ENCODE measurements at places on chromosomes 3 and 15.

- DNase-seq, result no peak
Observed at GRCh38 chr3:5645692-5646410, 458.3 kb downstream of the EDEM1 start.

- no peak for DNase-seq
Observed at GRCh38 chr15:83578691-83579090, 75.2 kb upstream of the ADAMTSL3 start.

GRCh38 chr3:152511904-152512303 is 243.2 kb downstream of the MBNL1 start:
- no peak for DNase-seq

DNA sequence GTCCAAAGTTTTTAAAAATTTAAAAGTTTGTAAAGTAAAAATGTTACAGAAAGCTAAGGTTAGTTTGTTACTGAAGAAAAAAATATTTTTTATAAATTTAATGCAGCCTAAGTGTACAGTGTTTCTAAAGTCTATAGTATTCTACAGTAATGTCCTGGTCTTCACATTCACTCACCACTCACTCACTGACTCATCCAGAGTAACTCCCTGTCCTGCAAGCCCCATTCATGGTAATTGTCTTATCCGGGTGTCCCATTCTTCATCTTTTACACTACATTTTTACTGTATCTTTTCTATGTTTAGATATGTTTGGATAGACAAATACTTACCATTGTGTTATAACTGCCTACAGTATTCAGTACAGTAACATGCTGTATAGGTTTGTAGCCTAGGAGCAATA is 36.7 kb upstream of the ATP10A start:
- no peak for DNase-seq

GRCh38 chr3:150020527-150020926 is 49.8 kb upstream of the PFN2 start:
- DNase-seq, result no peak

DNA sequence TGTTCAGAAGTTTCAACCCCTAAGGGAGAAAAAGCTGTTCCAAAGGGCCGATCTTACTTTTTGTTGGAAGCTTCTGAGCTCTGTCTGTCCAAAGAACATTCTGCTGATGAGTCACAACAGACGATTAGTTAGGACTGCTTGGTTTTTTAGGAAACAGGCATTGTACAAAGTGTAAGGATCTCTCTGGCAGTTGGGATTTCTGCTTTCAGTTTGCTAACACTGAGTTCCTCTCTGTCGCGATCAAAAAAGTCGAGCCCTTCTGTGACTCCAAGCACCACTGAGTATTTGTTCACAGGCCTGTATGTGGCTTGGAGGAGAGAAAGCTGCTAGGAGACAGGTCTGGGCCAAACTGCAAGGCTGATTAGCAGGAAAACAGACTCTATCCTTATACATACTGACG is 91.8 kb upstream of the PFN2 start:
- peak; percentile 53 for DNase-seq

DNA sequence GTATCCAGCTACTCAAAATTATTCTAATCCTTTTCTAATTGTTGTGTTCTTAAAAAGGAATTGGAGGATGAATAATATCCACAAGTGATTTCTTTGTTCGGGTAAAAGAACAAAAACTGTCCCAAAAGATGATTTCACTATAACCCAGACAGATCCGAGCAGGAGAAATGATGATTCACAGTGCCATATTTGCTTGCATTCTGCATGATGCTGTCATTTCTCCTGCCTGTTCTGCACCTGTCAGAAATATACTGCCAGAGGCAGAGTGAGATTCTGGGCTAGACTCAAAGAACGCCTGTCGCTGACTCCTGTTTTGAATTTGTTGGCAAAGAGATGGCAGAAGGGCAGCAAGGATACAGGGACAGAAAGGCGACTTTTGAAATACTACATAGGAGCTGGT is 34.7 kb upstream of the SLC24A5 start:
- no peak for DNase-seq

DNA sequence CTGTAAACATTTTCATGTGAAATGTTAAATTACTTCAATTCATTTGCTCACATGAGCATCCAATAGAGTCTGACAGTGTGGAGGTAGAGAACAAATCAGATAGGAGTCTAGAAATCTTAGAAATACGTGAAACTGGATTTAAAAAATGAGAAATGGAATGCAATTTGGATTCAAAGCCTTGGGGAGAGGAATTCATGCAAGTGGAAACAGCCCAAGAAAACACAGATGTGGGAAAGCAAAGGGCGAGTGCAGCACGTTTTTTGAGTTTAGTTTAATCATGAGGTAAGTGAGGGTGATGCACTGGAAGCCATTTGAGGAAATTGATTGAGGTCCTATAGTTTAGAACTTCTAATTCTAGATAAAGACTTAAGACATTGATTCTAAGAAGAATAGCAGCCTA is 434.7 kb downstream of the C3orf38 start:
- no peak for DNase-seq

- DNase-seq, result peak; percentile 81
Observed at GRCh38 chr15:99564221-99565048, 1.3 kb upstream of the MEF2A start.

- no peak for DNase-seq
Observed at GRCh38 chr15:100759698-100760356, 119.8 kb upstream of the ALDH1A3 start.

DNA sequence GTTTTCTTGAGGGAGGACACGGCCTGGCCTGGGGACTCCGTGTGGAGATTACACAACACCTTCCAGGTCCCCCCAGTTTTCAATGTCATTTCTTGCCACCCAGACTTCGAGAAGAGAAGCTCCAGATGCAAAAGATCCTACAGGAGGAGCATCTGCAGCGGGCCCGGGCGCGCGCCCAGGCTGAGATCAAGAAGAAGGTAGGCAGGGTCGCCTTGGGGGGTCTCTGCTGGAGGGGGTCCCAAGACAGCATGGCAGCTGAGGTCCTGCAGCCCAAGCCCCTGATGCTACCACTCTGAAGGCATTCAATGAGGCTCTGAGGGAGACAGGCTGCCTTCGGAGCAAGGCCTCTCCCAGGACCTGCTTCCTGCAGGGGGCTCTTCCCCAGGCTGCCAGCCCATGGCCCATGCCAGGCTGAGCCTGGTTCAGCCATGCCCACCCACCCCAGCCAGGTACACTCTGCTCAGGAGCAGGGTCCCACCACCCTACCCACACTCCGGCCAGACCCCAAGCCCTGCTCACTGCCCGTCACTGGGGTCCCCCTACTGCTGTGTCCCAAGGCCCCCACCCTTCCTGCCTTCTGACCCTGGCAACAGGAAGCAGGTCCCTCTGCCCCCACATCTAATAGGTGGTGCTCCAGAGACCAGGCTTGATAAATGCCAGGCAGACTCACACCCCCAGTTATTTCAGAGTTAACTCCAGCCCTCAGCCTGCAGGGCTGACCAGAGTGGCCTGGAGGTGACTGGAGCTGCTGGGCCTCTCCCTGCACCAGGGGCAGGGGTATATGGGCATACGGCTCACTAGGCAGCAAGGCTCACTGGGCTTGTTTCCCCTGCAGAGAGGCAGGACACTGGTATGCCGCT is 40.0 kb downstream of the ZXDC start:
- DNase-seq, result no peak

DNA sequence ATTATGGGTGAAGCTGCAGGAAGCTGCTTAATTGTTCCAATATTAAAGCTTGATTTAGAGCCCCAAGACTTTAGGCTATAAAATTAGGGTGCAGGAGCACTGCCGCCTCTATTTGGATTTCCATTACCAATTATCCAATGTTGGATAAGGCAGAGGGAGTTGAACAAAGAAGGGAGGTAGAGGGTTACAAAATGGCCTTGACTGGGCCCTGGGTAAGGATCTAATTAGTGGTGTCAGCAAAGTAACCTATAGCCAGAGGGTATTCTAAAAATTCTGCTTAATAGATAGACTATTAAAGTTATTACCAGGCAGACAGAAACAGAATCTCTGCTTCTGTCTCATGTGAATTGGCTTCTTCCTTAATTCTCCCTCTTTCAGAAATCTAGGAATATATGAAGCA is 50.3 kb upstream of the DPPA4 start:
- DNase-seq, result no peak

- peak; percentile 39 for DNase-seq
Observed at GRCh38 chr3:180594631-180595558, 7.1 kb upstream of the TTC14 start.

- peak; percentile 70 for DNase-seq
Observed at GRCh38 chr3:61627768-61628185, 66.4 kb downstream of the PTPRG start.

GRCh38 chr15:64193971-64194370 is 31.1 kb upstream of the PPIB start:
- DNase-seq, result no peak

DNA sequence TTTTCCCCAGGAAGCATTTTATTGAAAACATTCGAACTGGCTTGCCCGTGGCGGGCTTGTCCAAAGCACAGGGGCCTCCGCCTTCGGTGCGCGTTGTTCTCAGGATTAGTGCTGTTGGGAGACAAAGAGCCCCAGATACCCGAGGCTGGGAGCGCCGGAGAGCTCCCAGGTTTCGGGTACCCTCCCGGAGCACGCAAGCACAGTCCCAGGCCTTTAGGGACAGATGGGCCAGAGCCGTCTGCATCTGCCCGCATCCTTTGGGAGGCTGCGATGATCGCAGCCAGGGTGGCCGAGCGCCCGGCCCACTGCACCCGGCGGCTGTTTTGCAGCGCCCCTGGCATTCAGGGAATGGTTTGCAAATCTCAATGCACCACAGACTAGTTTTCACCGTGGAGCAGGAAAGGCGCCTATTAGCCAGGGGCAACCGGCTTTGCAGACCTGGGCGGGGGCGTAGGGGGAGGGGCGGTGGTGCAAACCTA is 5.0 kb upstream of the FEZF2 start:
- DNase-seq, result no peak

DNA sequence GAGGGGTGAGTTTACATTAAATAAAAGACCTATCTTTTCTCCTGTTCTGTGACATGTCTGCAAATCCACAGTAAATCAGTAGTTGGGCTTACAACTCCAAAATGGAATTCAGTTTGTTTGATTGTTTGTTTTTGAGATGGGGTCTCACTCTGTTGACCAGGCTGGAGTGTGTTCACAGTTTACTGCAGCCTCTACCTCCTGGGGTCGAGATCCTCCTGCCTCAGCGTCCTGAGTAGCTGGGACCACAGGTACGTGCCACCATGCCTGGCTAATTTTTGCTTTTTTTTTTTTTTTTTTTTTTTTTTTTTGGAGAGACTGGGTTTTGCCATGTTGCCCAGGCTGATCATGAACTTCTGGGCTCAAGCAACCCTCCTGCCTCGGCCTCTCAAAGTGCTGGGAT is 63.5 kb upstream of the ADPGK start:
- DNase-seq, result no peak

DNA sequence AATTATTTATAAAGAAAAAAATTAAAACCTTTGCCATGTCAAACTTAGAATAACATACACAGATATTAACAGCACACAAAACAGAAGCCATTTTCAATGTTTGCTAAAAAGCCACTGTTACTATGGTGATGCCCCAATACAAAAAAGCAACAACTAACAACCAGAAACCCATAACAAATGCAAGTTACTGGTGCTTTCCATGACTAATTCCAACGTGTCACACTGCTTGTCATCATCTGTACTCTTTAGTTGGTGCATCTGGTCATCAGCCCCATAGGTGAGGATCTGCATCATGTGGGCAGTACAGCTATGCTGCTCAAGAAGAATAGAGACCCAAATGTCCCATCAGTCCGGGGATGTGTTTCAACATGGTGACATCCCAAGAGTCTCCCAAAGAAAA is 52.8 kb downstream of the ATP8B4 start:
- DNase-seq, result no peak

DNA sequence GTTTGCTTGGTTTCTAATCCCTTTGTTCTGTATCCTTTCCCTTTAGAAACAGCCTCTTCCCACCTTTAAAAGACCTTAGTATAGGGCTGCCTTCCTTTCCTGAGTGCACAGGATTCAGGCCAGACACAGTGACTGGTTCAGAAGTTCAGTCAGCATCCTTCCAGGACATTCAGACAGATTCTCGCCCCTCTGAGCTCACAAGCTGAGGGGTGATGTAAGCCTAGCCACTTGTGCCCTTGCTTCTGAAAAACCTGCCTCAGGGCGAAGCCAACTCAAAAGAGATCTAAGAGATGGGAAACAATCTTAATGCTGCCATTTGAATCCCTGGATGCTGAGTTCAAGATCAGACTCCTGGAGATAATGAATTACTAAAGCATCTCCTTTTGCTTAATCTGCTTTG is 6.7 kb upstream of the NSMCE3 start:
- DNase-seq, result no peak

DNA sequence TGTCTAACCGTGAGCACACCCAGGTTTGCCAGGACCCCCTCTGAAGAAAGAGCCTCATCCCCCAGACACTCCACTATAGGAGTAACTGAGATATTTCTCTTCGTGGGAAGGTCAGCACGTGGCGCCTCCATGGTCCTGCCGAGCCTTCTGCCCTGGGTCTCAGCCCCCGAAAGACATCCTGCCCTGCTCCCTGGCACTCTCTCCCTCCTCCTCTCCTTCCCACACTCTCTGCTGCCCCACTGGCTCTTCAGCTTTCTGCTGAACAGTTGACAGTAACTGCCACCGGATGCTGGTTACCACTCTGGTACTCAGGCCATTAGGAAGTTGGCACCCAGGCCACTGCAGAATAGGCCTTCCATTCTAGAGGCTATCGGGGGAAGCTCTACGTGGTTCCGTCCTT is 185.2 kb downstream of the UACA start:
- no peak for DNase-seq

GRCh38 chr3:134598763-134599545 is 51.9 kb downstream of the KY start:
- DNase-seq, result no peak

DNA sequence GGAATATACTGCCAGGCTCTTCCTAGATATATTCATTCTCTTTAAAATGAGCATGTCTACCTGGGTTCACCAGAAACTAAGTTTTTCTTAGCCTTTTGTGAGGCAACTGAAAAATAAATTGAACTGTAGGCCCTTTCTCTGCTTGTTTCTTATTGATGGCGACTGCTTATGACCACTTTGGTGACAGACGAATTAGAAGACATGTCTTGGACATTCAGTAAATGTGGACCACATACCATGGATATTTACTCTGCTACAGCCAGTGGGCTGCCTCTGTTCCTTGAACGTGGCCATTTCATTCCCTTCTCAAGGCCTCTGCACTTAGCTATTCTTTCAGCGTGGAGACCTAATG is 603 bp upstream of the SELENOK start:
- no peak for DNase-seq

DNA sequence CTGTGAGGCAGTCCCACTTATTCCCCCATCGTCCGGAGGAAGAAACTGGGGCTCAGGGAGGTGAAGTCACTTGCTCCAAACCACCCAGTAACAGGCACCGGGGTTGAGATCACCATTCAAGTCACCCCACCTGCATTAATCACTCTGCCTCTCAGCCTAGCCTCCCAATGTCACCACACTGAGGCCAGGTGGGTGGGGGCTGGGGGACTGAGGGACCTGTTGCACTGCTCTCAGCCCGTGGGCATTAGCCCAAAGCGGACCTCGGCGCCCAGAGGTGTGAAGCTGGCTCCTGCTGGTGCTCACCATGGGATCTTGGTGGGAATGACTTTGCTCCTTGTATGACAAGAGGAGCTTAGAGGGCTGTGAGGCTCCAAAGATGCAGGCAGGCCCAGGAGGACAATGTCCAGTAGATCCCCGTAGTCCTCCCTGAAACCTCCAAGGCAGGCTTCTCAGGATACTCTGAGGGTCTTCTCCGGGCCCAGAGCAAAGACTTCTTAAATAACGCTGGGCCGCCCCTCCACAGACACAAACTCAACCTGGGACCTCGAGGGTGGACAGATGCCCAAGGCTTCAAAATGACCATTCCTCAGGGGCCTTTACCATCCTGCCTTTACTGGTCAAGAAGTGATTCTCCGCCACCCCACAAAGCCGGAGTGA is 1.7 kb downstream of the NT5DC2 start:
- no peak for DNase-seq

GRCh38 chr3:11089931-11090330 is 64.4 kb upstream of the HRH1 start:
- DNase-seq, result no peak

- no peak for DNase-seq
Observed at GRCh38 chr3:79362571-79363270, 405.1 kb downstream of the ROBO1 start.
